ENCODE measurements at places on chromosomes 16 and 17.

DNA sequence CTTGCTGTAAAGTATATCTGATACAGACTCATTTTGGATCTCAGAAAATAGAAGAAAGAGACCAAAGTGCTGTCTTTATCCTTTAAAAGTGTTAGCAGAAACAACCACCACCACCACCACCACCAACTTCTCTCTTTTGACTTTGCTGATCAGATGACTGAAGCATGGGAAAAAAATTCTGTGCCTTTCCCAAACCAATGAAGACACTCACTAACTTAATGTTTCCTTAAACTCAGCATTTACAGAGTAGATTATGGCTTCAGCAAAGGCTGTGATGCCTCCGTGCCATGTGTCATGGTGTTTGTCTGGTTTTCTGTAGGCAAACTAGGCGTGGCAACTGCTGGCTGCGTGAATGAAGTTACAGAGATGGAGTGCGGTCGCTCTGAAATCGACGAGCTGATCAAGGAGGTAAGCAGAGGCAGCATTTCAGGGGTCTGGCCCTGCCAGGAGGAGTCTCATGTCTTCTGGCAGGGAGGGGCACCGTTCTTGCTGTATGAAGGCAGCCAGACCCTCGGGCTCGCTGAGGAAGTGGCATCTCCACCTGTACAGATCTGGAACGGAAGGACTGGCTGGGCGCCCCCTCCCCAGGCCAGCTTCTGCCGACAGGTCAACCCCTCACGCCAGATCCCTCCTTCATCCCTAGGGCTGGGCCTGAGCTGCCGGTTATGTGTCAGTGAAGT, 12.4 kb downstream of the IRF8 start:
- DNase-seq: no peak

DNA sequence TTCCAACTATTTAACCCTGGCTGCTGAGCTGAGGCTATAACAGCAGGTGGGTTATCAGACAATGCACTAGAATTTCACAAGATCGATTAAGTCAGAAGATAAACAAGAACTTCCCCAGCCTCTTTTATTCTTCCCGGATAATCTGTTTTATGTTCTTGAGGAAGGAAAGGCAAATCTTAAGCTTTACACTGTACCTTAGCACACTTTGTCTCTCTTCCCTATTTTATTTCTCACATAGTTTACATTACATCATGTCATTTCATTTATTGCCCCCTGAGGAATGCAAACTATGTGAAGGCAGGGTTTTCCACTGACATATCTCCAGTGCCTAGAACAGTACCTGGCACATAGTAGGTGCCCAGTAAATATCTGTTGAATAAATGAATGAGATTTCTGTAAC, 139.6 kb downstream of the SKAP1 start:
- DNase-seq: no peak

GRCh38 chr16:49566432-49566831, 192.8 kb downstream of the C16orf78 start:
- DNase-seq: no peak

- DNase-seq: no peak
Observed at GRCh38 chr17:9935408-9935807, 30.3 kb upstream of the RCVRN start.

GRCh38 chr17:60577147-60577915, 22.7 kb upstream of the PPM1D start:
- DNase-seq: no peak

DNA sequence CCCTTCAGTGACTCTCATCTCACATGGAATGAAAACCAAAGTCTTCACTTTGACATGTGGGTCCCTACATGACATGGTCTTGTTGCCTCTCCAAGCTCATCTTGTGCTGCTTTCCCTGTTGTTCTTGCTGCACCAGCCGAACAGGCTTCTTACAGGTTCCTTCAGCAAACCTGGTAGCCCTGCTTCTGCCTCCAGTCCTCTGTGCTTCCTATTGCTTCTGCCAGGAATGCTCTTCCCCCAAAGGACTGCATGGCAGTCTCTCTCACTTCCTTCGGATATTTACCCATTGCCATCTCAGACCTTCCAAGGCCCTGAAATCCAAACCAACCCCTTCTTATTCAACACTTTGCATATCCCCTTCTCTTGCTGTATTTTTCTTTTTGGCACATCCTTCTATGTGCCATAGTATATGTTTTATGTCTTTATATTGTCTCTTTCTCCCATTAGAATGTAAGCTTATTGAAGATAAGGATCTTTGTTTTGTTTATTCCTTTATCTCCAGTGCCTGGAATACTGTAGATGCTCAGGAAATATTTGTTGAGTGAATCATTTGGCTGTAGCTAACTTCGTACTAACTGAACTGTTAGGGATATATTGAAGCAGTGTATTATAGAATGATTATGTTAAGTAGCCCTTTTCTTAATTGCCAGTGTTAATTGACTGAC, 57.9 kb upstream of the SLC12A3 start:
- DNase-seq: no peak

Measured in activated CD8-positive, alpha-beta memory T cell treated with anti-CD3 and anti-CD28 coated beads for 1 hour (primary cell).